Colonic mucosa (tissue), 4 donors: ENCODE measurements at places on chromosomes 1 and 21.

DNA sequence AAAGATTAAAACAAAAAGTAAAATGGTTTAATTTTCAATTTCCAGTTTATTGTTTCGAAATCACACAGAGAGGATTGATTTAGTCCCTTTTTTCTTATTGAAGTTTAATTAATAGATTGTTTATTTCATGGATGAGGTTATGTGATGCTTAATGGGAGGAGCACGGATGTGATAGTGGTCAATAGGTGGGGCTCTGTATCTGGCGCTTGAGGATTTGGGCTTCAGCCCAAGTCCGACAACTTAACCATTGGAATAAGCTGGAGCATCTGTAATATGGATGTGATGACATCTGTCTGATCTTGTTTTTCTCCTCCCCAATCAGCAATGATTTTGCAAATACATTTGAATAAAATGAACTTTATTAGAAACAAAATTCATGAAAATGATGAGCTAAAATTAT lies 169.2 kb downstream of the LYPLAL1 start:
- DNase-seq = no peak

- DNase-seq = no peak
Measured at GRCh38 chr1:147591261-147591891, 50.1 kb downstream of the BCL9 start.

- no peak for DNase-seq
Measured at GRCh38 chr1:166843769-166844596, 4.7 kb downstream of the POGK start.

- no peak for DNase-seq
Measured at GRCh38 chr1:245999697-246000637, 507.1 kb downstream of the SMYD3 start.

GRCh38 chr1:9239622-9240401 lies 5.2 kb downstream of the H6PD start:
- DNase-seq = peak; percentile 53

- DNase-seq = no peak
Measured at GRCh38 chr1:996851-997712, 2.8 kb downstream of the HES4 start.

- no peak for DNase-seq
Measured at GRCh38 chr1:17212487-17213121, 7.7 kb downstream of the PADI1 start.
